ENCODE measurements at places on chromosomes 1 and 21.

- DNase-seq, result no peak
Measured at GRCh38 chr1:239884796-239885195, 206.9 kb upstream of the FMN2 start.

GRCh38 chr1:201828217-201828819, 639 bp upstream of the IPO9 start:
- DNase-seq, result no peak

DNA sequence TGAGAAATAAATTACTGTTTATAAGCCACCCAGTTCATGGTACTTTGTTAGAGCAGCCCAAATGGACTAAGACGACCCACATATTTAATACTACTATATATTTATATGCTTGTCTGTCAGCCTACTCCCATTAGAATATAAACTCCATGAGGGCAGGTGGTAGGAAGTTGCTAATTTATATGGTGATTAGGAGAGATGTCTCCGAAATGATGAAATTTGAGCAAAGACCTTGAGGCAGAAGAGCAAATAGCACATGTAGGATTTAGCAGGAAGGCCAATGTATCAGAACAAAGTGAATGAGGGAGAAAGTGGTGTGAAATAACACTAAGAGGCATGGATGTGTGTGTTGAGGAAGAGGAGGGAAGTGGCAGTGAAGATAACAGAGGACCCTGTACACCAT, 10.6 kb upstream of the SLFNL1 start:
- DNase-seq, result no peak

DNA sequence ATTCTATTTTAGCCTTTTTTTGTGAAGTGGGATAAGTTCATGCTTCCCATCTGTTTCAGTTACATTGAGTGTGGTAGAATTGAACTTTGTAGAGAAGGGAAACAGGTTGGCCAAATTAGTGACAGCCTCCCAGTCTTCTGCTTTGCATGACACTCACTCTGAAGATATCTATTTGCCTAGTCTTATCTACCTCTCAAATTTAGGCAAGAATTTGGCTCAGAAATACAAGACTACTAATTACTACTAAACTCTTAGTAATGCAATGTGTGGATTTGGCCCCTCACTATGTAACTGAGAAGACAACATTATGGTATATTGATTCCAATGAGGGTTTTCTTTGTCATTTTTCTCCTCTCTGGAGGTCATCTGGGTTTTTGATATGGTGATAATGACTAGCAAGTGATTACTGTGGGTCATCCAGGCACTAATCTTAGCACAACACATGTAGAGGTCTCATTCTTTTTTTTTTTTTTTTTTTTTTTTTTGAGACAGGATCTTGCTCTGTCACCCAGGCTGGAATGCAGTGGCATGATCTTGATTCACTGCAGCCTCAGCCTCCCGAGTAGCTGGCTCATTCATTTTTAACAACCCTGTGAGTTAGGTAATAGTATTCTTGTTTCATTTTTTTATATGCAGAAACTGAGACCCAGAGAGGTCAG, 6.3 kb downstream of the FAM20B start:
- no peak for DNase-seq

- no peak for DNase-seq
Measured at GRCh38 chr1:235075777-235076308, 52.8 kb downstream of the TOMM20 start.

GRCh38 chr1:182977480-182977879, 24.5 kb upstream of the SHCBP1L start:
- DNase-seq, result no peak

DNA sequence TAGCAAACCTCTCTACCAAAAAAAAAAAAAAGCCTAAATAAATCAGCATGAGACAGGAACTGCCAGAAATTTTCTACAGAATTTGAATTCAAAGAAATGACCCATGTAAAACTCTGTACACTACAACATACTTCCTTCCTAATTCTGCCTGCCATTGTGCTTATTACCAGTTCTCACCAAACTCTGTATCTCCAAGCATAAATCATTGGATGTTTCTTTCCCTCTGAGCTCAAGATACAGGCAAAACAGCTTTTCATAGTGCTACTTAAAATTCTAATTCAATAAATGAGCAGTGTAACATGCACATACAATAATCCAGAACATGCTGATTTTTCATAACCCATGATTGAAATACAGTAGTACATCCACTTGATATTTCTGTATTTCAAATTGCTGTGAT, 87.0 kb downstream of the EIF4G3 start:
- no peak for DNase-seq

DNA sequence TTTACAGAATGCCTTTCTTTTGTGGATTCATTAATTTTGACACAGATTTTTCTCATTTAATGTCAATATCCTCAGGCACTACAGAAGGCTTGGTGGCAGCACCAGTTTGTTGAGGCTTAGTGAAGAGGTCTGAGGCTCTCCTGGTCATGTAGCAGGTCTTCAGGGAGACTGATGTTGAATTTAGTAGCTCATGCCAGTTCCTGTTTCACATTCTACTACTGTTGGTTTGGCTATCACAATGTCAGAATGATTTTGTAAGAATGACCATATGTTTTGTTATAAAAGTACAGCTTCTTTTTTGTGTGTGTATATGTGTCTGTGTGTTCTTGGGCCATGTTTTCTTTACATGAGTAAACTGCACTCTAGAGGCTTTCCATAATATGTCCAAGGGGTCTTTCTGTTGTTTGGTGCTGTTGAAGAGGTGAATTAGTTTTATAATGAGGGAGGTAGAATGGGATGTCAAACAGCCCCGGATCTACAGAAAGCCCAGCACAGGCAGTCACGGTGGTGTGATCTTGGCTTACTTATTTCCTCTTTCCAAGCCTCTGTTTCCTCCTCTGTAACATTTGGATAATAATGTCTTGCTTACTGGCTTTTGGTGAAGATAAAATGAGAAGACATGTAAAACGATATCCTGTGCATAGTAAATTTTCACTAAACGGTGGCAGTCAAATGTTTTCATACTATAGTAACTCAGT, 32.0 kb downstream of the C1orf21 start:
- DNase-seq, result no peak

- DNase-seq, result no peak
Measured at GRCh38 chr1:190170321-190170720, 307.3 kb downstream of the BRINP3 start.

DNA sequence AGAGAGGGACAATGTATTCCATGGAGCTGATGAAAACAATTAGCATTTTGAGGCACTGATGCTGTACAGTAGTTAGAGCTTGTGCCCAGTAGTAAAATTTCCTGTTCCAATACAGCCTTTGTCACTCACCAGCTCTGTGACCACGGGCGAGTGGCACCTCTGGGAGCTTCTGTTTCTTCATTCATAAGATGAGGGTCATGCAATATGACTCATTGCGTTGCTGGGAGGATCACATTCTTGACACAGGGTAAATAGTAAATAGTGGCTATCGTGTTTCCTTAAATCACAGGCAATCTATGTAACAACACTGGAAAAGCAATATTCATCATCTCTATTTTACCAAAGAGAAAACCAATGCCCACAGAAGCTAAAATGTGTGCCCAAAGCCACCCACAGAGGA, 4.5 kb upstream of the LRRC52 start:
- DNase-seq, result no peak

DNA sequence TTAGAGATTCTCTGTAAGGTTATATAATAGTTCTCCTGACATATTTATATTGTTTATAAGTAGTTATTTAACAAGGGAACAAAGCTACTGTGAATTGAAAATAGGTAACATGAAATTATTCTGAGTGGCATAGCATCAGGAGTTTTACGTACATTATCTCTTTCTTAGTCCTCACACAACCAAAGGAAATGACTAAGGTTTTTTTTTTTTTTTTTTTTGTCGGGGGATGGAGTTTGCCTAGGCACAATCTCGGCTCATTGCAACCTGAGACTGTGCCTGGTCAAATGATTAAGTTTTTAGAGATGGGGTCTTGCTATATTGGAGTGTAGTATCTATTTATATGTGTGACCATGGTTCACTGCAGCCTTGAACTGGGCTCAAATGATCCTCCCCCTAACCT, 24.9 kb downstream of the TMED5 start:
- DNase-seq, result no peak

DNA sequence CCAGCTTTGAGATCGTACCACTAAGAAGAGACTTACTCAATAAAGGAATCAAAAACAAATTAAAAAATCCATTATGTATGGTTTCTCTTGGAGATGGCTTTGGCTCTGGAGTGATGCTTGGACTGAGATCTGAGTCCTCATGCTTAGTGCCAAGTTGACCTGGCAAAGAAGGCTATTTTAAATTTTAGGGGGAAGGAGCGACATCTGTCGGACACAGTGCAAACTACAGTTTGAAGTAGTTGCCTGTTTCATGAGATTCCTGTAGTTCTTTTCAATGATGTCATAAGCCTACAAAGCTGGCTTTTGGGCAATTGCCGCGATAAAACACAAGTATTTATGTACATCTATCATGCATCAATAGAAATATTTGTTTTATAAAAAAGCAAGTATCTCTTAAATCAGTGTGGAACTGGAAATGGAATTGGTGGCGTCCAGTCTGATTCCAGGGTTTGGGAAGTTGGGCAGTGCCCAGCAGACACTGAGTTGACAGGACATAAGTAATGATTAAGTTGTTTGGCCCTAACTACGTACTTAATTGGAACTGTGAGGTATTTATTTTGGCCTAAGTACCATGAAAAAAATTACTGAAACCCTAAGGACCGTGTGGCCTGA, 50.0 kb downstream of the TBCE start:
- DNase-seq, result peak; percentile 54

- no peak for DNase-seq
Measured at GRCh38 chr1:61343734-61344420, 261.5 kb downstream of the NFIA start.

DNA sequence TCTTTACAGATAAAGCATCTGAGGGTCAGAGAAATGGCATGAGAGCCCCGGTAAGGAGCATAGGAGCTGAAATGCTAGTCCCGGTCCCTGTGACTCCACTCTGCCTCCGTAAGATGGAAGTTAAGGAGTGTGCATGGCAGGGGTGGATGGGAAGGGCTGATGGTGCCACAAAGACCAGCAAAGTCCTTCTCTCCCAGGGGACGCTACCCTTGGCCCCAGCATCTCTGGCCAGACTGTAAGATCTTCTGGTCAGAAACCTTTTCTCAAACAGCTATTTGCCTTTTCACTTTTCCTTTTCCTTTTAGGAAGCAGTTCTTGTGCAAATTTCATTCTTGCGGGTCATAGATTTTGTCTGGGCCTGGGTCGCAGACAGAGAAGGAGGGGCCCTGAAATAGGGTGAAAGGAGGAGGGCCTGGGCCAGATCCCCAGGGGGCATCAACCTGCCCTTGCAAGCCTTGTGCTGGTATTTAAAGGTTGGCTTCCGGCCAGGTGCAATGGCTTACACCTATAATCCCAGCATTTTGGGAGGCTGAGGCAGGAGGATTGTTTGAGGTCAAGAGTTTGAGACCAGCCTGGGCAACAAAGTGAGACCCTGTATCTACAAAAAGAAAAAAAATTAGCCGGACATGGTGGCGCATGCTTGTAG, 14.4 kb upstream of the EPS8L3 start:
- DNase-seq, result no peak

DNA sequence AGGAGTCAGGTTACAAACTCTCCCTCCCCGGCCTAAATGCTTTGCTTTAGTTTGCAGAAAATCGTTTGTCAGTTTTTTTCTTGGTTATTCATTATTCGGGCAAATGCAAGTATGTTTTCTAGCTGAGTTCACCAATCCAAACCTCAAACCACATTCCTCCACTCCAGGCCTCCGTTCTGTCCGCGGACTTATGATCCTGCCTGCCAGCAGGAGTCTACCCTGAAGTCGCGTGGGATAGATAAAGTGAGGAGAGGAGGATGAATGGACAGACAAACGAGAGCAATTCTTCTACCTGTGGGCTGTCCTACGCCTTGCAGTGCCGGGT, 1.3 kb downstream of the ADAMTS1 start:
- no peak for DNase-seq

DNA sequence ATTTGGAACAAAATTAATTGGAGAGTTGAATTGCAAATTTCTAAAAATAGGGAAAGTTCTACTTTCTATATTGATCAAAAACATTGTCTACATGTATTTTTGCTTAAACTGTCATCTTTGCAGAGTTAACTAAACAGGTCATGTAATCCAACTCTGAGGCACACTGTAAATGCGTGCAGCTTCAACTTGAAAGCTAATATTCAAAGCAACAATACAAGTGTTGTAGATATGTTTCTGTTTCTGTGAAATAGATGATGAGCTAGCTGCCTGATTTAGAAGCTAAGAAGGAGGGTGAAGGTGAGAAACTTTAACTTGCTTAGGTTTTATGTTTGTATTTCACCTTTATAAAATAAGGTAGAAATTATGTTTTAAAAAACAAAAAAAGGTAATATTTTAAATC, 77.2 kb downstream of the IVNS1ABP start:
- DNase-seq, result no peak

DNA sequence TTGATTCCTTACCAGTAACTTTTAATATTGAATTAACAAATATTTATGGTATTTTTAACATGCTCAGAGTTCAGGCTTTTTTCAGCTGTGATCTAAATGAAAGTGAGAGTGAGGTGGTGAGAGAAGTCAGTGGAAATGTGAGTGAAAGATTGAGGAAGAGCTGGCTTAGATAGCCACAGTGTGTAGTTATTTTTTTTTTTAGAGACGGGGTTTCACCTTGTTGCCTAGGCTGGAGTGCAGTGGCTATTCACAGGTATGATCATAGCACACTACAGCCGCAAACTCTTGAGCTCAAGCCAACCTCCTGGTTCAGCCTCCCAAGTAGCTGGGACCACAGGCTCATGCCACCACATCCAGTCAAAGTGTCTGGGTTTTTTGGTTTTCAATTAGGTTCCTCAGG, 10.9 kb downstream of the RNF11 start:
- DNase-seq, result no peak

GRCh38 chr1:38800720-38801671, 58.6 kb downstream of the RRAGC start:
- DNase-seq, result no peak

DNA sequence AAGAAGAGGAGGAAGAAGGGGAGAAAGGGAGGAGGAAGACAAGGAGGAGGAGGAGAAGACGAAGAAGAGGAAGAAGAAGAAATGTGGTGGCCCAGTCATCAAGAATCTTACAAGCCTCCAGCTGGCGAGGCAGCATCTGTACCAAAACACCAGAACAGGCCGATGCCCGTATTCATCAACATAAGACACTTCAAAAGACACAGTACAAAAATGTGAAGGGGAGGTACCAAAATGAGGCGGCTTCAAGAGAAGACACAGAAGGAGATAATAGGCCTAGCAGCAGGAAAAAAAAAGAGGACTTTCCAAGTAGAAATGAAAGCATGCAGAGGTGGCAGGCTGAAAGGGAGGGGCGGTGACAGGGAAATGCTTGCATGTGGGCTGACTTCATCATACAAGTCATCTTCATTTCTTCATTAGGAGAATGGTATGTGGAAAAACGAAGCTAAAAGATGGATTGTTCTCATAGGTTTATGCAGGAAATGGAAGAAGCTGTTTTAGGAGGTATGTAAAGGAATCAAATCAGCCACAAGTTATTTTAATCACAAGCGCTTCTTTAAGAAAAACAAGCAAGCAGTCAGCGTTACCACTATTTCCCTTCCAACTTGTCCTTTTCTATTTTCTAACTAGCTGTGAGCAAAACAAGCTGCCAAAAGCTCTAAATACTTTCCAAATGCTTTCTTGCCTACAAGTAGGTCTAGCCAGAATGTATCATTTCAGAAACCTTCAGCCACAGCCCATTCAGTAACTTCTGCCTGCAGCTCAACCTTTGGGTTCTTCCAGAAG, 192.3 kb downstream of the SLC45A1 start:
- peak; percentile 52 for DNase-seq

- DNase-seq, result no peak
Measured at GRCh38 chr1:27602462-27603308, 1.3 kb downstream of the AHDC1 start.

All from stimulated activated CD4-positive, alpha-beta T cell treated with anti-CD3 and anti-CD28 coated beads, TNF-alpha, amount 100 ng/mL, for 24 hours (primary cell).